SW 1271 (cell line): ENCODE measurements at places on chromosomes 5 and 9.

DNA sequence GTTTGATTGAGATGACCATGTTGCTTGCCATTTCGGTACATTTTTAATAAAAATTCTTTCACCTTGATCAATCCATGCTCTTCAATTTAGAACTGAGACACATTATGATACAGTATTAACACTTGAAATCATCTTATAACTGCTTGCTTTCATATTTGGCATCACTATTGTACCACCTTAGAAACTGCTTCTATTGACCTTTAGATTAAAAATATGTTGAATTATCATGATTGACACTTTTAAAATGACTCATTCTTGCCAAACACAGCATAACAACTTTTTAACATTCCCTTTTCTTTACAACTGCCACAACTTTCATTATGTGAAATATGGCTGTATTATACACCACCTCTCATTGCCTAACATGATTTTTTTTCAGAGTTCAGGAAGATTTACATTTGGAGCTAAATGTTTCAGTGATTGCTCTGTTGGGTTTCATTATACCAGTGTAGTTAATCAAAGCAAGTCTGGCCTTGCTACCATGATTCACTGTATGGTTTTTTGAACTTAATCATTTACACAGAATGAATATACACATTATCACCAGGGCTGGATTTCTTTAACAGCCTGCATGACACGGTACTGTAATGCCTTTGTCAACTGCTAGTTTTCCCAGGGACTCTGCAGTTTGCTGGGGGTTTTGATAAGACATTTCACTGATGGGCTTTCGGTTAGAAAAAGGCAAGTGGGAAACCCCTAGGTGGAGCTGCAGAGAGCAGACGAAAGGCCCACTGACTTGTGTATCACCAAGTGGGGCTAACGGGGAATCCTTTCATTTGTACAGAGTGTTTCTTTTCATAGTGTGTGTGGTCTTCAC, 93.6 kb upstream of the TLE4 start:
- no peak for DNase-seq

DNA sequence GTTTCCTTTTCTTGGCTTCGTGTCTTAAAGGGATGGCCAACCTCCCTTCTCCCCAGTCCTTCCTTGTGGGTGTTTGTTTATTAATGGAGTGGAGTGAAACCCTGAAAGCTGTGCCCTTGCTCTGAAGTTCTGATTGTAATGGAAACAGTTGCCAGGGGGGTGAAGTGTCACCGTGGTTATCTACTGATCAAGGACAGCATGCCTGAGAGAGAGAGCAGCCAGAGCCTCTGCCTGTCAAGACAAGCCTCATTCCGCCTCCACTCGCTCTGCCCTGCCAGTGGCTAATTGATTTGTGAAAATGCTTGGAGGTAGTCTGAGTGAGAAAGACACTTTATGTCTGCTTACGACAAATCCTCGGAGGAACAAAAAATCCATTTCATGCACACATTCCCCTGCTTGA, 143.7 kb upstream of the SLC30A5 start:
- DNase-seq = no peak

- DNase-seq = no peak
Observed at GRCh38 chr5:9431496-9432258, 114.2 kb downstream of the SEMA5A start.

GRCh38 chr9:76906647-76906975, 697 bp upstream of the PRUNE2 start:
- no peak for DNase-seq

DNA sequence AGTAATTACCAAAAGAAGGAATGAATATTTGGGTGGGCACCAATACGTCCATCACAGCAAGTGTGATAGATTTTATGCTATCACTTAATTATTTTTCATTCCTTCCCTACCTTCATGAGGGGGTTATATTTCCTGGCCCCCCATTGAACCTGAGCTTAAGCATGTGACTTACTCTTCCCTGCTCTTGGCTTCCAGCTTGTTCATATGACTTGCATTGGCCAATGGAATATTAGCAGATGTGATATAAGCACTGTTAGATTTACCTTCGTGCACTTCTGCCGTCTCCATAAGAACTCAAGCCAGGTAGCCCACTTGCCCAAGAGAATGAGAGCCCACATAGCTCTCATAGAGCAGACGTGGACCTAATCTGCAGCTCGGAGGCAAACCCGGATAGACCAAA, 99.1 kb upstream of the SMARCA2 start:
- no peak for DNase-seq

DNA sequence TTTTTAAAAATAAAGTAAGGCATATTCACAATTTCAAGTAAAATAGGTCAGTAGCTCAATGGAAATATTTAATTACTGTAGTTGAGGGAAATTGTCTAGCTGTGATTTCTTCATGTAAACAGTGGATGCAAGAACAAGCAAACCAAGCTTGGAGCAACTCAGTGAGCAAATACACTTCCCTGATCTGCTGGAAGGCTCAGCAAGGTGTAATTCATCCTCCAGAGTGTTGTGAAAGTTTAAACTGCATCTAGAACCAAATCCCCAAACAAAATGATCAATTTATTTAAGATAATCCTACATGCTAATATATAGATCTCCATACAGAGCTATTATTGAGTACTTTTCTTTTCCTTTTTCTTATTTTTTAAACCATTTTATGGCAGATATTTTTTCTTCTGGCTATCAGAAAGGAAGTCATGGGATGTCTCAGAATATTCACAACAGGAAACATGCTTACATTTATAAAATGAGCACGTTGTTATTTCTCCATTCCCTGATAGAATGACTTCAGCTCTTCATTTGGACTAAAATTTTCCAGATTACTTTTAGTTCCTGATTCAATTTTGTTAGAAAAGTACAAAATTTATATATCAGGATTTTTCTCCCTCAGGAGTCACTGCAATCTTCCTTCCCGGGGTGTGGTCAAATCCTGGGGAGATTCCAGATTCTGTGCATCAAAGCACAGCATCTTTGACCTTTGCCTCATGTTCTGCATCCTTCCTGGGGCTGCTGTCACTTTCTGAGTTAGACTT, 219.2 kb upstream of the ELL2 start:
- DNase-seq = no peak

GRCh38 chr9:134455021-134455471, 128.8 kb downstream of the RXRA start:
- no peak for DNase-seq

GRCh38 chr9:128203024-128203706, at the start of gene DNM1:
DNM1 (plus strand) TSS chr9:128203379; CDS start chr9:128203471, 92 bp downstream.
- DNase-seq = peak; percentile 52

DNA sequence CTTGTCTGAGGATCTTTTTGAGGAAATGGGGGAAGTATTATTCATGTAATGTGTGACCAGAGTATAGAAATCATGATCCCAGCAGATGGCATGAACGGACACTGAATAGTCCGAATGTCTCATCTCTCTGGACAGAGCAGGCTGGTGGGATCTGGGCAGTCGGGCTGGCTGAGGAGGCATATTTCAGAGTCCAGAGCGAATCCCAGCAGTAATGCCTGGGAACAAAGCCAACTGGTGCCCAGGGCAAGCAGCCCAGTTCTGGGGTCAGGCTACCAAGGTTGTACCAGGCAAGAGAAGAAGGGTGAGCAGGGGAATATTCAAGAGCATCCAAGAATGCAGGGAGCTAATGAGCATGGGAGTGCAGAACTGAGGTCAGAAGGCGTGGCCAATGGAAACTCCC, 306.4 kb downstream of the ZSWIM6 start:
- DNase-seq = no peak

DNA sequence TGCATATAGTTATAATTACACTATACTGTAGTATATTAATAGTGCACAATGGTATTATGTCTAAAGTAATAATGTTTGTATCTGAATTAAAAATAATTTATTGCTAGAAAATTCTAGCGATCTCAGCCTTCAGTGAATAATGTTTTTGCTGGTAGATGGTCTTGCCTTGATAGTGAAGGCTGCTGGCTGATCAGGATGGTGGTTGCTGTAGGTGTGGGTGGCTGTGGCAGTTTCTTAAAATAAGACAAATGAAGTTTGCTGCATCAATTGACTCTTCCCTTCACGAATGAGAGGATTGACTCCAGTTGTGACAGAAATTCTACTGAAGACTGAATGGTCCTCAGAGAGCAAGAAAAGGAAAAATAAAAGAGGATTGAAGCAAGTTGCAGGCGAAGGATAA, 19.7 kb upstream of the LRRC70 start:
- no peak for DNase-seq

DNA sequence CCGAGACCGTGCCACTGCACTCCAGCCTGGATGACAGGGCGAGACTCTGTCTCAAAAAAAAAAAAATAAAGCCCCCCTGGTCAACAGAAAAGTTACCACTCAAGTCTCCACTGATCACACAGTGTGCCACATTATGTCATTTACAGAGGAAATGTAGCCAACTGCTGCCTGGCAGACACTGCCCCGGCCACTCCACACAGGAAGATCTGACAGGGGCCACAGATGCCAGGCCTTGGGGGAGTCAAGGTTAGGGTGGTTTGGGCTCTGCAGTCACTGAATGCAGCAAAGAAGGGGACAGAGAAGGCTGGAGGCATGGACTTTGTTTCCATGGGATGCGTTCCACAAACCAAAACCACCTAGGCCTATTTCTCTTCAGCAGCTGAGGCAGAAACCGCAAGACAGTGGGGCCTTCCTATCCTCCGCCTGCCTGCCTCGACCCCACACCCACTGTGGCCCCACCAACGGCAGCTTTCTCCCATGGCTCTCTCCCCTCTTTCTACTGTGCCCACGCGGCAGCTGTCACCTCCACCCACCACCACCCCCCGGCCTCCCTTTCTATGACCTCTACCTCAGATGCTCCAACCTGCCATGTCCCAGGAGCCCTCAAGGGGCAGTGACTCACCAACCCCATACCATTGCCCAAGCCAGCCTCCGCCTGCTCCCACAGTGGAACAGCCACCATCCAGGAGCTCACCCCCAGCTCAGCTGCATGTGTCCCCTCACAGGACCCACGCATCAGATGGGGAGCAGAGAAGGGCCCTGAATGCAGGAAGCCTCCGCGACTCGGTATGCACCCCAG, 12.4 kb downstream of the IPPK start:
- DNase-seq = no peak

DNA sequence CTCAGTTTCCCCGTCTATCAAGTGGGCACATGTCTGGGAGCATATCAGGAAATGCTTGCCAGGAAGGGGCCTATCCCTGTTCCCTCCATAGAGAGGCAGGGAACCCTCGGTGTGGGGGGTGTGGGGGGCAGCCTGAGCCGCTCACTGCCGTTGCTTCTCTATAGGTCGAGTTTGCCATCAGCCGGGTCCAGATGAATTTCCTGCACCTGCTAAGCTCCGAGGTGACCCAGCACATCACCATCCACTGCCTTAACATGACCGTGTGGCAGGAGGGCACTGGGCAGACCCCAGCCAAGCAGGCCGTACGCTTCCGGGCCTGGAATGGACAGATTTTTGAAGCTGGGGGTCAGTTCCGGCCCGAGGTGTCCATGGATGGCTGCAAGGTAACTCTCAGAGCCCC, 13.8 kb upstream of the ORM1 start:
- no peak for DNase-seq
